Cerebellar nuclear complex (tissue), 1 donor: ENCODE measurements at places on chromosomes 2 and 18.

GRCh38 chr2:233443511-233444183 lies 89.4 kb downstream of the DGKD start:
- no peak for DNase-seq

DNA sequence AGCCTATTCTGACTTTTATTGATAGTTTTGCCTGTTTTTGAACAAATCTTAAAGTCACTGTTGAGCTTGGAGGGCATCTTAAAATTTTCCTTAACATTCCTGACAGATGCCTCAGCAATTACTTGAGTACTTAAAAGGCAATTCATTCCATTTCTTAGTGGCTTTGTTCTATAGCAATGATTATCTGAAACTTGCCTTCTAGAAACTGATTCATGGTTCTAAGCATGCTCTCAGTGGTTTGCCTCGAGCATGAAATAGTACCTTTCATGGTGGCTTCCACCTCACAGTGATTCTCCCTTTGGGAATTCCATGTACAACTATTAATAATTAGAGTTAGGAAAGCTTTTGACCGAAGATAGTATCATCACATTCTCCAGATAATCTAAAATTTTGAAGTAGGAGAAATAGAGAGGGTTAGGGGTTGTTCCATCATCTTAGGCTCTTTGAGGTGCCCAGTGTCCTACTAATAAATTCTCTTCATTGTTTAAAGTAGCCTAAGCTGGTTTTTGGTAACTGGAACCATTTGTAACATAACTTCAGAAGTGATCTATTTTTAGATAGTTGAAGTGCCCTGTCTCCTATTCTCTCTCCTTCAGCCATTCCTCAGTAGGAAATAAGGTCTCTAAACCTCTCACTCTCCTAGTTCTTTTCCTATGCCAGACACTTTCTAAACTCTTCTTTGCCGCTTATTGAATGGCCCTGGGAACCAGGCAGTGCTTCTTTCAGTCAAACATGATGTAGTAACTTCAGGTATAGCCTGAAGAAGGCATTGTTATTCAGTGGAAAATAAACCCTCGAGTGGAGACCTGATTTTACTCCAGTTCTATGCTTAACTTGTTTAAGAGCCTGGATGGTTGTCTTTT lies 156.1 kb downstream of the HAUS1 start:
- DNase-seq = no peak

GRCh38 chr2:237025090-237025865 lies 60.4 kb upstream of the COPS8 start:
- DNase-seq = no peak

GRCh38 chr2:205700331-205701132 lies 18.2 kb downstream of the NRP2 start:
- no peak for DNase-seq

GRCh38 chr2:167943368-167943767 lies 304.0 kb downstream of the STK39 start:
- no peak for DNase-seq

DNA sequence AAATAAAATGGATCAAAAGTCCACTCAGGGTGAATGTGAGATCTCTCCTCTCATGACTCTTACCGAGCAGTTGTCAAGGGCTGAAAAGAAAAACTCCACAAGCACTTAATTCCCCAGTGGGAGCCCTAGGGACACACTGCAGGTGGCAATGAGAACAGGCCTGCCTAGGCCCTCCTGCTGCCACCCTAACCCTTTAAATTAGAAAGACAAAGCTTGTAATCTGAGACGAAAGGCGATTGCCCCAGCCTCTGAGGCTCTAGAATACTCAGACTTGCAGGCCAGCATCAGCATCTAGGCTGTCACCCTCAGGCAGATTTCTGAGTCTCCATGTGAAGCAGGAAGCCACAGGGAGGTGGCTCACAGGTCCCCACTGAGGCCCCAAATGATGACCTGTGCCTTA lies 457.0 kb upstream of the MYT1L start:
- no peak for DNase-seq

- no peak for DNase-seq
Measured at GRCh38 chr2:240141736-240142135, 1.3 kb upstream of the OTOS start.

- DNase-seq = no peak
Measured at GRCh38 chr2:181411105-181411849, 45.9 kb upstream of the ITGA4 start.

GRCh38 chr2:153780241-153780640 lies 91.5 kb upstream of the GALNT13 start:
- no peak for DNase-seq

- no peak for DNase-seq
Measured at GRCh38 chr2:80303006-80303908, 1.3 kb downstream of the LRRTM1 start.

- DNase-seq = no peak
Measured at GRCh38 chr2:103977668-103978067, 876.2 kb upstream of the POU3F3 start.

- DNase-seq = no peak
Measured at GRCh38 chr2:19807866-19808265, 93.9 kb downstream of the TTC32 start.

GRCh38 chr2:98382739-98383138 lies 36.5 kb downstream of the CNGA3 start:
- no peak for DNase-seq

DNA sequence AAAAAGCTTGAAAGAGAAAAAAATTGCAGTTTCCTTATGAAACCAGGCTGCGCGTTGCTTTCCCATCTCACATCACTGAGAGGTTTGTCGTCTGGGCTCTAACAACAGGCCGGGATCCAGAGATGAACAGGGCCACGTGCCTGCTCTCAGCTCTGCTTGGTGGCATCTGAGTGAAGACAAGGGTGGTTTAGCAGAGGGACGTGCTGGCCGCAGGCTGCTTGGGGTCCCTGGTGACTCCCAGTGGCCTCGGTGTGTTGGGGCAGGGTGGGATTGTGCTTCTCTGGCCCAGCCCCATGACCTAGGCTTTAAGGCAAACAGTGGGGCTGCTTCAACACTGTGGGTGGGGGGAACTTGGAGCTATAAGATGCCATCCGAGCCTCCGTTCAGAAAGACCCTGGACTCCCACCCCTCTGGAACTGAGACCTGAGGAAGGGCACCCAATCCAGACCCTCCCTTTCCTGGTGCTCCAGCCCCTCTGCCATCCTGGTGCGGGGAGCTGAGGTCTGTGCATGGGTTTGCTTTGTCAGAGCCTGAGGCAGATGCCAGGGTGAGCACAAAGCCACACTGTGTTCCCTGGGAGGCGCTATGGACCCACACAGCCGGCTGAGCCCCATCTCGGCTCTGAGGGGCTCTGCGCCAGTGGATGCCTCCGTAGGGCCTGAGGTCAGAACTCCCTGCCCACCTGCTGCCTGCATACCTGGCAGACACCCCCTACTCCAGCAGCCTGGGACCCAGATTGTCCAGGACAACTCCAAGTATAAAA lies 18.4 kb upstream of the HPCAL1 start:
- DNase-seq = no peak

- no peak for DNase-seq
Measured at GRCh38 chr2:219441451-219442255, 7.0 kb downstream of the SPEG start.

DNA sequence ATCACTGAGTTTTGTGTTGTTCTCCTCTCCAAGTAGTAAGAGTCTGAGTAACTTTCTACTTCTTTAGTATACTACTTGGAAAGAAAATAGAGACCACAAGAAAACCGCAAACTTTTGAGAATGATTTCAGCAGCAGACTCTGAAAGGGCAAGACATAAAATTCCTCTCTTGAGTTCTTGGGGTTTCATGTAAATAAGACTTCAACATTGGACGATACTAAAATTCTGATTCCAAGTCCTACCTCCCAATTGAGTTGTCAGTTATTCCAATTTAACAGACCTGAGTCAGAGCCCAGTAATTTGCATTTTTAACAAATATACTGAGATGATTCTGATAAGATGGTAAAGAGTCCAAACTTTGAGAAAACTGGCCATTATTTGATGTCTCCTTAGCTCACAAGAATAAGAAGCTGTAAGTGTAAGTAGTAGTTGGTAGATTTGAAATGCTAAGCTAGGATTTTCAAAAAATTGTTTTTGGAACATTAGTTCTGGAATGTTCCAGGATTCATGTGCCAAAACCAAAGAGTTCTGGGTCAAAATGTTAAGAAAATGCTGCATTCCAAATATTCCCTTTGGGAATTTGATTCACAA lies 261.6 kb upstream of the SPOPL start:
- DNase-seq = no peak

DNA sequence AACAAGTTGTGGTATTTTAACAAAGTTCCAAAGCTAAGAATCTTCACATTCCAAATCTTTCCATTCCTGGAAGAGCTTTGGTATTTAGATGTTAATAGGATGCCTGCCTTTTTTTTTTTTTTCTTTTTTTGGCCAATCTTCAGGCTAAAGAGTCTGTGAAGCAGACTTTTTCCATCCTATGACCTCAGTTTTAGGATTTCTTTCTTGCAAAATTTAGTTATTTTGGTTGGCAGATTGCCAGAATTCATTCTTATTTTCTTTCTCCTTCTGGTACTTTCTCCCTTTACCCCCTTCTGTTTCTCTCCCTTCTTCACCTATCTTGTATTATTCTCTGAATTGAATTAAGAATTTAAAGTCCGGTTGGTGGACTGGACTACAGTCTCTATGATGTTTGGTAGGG lies 217.8 kb upstream of the REV1 start:
- no peak for DNase-seq

DNA sequence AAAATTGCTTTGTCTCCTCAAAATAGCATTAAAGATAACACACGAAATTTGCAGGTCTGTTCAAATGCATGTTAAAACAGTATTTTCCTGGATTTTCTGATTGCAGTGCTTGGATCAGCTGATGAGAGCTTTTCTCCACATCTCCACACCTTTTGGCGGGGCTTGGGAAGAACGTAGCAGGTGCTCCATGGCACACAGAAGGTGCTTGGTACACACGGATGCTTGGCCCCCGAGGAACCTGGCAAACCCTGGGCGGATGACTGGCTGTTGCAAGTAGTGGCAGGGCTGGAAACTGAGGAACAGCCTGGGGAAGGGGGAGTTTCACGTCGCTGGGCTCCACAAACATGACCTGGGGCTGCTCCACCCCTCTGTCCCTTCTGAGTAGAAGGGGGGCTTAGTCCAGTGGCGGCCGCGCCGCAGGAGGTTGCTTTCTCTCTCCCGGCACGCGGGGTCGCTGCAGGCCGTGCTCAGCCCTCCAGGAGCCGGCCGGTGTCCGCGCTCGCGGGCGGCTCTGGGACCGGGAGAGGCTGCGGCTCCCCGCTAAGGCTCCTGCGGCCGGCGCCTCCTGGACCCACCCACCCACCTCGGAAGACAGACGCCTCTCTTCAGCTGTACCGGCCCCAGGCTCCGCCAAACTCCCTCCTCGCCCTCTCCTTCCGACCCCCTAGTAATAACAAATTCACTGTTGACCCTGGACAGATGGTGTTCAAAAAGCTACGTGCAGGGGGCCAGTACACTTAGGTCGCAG lies 69.3 kb downstream of the MARCO start:
- DNase-seq = no peak

- DNase-seq = no peak
Measured at GRCh38 chr2:230668184-230668938, 44.3 kb upstream of the CAB39 start.

GRCh38 chr2:221134718-221135117 lies 437.4 kb downstream of the EPHA4 start:
- DNase-seq = no peak

DNA sequence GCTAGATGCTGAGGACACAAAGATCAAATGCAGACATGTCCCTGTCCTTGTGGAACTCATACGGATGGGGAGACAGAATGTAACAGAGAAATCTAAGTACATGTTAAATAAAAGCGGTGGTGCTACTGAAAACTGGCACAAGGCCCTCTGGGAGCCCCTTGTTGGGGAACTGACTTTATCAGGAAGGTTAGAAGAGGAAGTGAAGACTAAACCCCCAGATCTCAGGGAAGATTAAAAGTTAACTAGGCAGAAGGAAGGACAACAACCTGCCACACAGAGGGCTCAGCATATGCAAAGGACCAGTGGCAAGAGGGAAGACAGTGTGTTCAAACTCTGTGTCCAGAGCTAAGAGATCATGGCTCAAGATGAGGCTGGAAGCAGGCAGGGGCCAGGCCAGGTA lies 4.8 kb downstream of the CACNB4 start:
- DNase-seq = no peak

DNA sequence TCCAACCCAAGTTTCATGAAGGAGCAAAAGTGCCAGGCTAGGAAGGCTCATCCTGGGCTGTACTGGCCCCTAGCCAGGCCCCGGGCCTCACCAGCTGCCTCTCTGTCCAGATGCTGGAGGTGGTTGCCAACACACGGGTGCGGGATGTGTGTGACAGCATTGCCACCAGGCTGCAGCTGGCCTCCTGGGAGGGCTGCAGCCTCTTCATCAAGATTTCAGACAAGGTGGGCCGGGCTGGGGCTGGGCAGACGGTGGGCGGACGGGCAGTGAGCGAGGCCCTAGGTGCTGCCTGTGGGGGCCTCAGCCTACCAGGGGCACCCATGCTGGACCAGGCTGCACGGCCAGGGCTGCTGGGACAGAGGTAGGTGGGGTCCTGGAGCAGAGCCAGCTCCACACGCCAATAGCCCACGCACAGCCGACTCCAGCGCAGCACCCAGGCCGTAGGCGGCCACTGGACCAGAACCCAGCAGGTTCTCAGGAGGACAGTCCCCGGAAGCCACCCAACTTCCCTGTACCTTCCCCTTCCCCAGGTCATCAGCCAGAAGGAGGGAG lies 11.8 kb upstream of the GPR17 start:
- DNase-seq = no peak

- DNase-seq = no peak
Measured at GRCh38 chr2:205989271-205990071, 96.5 kb downstream of the INO80D start.

GRCh38 chr2:232699110-232699509 lies 2.0 kb downstream of the GIGYF2 start:
- DNase-seq = no peak

DNA sequence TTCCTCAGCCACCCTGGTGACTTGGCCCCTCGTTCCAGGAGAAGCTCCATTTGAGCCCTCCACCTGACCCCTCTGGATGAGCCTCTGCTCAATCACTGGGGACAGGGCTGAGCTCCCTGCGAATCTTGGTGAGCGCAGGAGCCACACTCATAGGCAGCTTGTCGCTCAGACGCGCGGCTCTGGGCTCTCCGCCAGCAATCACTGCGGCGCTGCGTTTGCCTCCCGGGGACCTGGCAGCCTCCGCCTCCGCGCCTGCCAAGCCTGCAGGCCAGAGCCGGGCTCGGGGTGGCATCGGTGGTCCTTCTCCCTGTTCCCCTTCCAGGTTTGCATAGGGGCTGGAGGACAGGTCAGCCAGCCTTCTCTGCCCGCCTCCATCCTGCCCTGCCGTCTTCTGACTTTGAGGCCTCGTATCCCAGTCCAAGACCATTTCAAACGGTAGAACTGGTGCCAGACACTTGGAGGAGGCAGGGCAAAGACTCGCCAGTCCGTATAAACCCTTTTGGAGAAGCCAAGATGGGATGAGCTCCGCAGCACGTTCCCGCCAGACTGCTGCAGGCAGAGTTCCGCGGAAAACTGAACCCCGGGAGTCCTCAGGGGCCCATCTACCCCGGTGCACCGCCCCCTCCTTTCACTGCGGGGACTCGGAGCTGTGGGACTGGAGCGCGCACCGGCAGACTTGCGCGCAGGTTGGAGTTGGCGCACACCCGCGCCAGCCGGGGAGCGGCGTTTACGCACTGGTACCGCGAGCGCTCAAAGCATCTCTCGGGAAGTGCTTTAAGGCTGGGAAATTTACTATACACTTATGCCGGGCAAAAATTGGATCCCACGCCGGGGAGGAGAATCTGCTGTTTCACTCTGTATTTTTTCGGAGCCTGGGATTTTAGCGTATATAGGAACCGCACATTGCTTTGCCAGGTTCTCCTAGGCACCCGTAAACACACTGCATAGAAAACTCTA lies 1.1 kb upstream of the TACR1 start:
- no peak for DNase-seq
